Activated CD4-positive, alpha-beta T cell treated with anti-CD3 and anti-CD28 coated beads for 4 hours (primary cell): ENCODE measurements at places on chromosomes 5 and 9.

DNA sequence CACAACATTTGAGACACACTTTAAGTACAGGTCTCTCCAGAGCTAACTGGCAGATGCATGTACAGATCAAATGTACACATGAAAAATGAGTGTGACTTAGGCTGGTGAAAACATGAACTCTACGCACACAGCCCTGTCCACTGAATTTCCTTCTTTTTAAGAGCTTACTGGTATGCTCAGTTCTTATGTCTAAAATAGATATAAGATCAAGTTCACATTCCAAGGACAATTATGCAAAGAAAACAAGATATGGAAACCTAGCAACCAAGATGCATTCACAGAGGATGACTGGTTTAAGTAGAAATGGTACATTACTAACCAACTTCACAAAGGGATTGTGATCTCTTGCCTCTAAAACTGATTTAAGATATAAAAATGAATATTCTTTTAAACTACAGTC is 56.7 kb downstream of the TLE1 start:
- no peak for DNase-seq

DNA sequence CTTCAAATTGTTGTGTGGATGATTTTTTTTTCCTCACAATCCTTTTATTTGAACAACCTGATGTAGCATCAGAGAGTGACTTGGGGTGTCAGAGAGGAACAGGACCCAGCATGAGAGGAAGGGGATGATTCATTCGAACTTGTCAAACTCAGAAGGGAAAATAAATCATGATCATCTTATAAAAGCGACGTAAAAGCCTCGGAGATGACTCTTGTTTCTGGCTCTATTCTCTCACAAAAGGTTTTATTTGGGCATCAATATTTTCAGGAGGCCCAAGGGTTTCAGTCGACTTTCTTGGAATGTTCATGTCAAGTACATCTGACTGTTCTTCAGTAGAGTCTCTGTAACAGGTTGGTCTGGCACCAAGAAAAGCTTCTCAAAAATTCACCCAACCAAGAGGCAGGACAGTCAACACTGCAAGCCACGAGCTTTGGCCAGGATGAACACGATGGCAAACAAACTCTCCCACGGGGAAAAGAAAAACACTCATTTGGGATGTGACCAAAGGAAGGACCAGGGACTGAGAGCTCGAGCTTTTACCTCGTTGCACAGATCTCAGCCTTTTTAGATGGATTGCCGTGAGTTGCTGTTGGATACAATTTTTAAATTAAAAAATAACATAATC is 55.1 kb downstream of the ANKH start:
- DNase-seq, result no peak

GRCh38 chr5:33441241-33442177 is 744 bp downstream of the TARS1 start:
- DNase-seq, result peak; percentile 47

GRCh38 chr9:93232388-93232960 is 48.5 kb downstream of the WNK2 start:
- no peak for DNase-seq

DNA sequence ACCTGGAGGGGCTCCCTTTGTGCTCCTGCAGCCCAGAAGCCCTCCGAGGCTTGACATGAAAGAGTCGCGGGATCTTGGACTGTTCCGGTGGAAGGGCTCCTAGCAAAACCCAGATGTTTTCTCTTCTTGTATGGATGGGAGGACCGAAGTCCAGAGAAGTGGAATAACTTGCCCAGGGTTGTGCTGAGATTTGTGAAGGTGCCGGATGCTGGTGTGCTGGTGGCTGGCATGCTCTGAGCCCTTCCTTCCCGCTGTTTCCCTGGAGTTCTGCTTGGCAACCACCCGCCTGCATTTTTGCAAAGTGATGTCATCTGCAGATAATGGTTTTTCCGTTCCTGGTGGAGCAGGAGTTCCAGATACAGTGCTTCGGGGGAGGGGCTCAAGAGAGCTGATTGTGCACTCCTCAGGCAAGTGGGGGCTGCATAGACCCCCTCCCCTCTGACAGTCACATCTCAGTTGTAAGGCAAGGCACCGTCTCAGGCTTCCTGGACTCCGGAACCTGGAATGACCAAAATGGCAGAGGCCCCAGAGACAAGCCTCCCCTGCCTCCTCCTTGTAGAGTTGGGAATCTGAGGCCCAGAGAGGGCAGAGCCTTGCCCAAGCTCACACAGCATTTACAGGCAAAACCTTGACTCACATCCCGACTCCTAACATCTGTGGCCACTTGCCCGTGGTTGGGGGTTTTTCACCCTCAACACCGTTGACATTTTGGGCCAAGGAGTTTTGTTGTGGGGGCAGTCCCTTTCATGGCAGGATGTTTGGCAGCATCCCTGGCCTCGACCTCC is 157.0 kb downstream of the RGS3 start:
- no peak for DNase-seq

GRCh38 chr9:122364783-122365150 is 6.1 kb upstream of the PTGS1 start:
- DNase-seq, result no peak

GRCh38 chr5:103280967-103281366 is 22.4 kb downstream of the MACIR start:
- no peak for DNase-seq

GRCh38 chr5:72921886-72922285 is 34.0 kb upstream of the FCHO2 start:
- DNase-seq, result no peak

- no peak for DNase-seq
These were observed 4.9 kb upstream of the F2R start for GRCh38 chr5:76710991-76711390.
